ENCODE measurements at places on chromosomes 2 and 18. TPM values are rescaled to one million over a fixed set of nuclear protein-coding genes. Genes with fewer than 3 reads are reported as not detected.

Gene ITGB6
- 0.19 TPM for total RNA-seq

Gene GALNT14
- 1.7 TPM for total RNA-seq

Gene SLC9A4
- not detected for total RNA-seq

Gene ZNF892
- total RNA-seq = 4.0 TPM

Gene TNS1
- 273 TPM for total RNA-seq

Gene EHBP1
- 65.4 TPM for total RNA-seq

Gene NLRC4
- total RNA-seq = not detected

Gene REG3A
- not detected for total RNA-seq

Gene NEU4
- total RNA-seq = 0.28 TPM

Gene ST8SIA3
- total RNA-seq = not detected

Gene LAMA3
- 4.8 TPM for total RNA-seq

Gene ZAP70
- not detected for total RNA-seq

Gene POTEC
- under 0.01 TPM for total RNA-seq
